ENCODE measurements at places on chromosomes 6 and 20.

- peak; percentile 41 for DNase-seq
Observed at GRCh38 chr20:45987108-45987780, 15.2 kb upstream of the ZNF335 start.

- no peak for DNase-seq
Observed at GRCh38 chr6:52022675-52023074, 64.7 kb downstream of the PKHD1 start.

DNA sequence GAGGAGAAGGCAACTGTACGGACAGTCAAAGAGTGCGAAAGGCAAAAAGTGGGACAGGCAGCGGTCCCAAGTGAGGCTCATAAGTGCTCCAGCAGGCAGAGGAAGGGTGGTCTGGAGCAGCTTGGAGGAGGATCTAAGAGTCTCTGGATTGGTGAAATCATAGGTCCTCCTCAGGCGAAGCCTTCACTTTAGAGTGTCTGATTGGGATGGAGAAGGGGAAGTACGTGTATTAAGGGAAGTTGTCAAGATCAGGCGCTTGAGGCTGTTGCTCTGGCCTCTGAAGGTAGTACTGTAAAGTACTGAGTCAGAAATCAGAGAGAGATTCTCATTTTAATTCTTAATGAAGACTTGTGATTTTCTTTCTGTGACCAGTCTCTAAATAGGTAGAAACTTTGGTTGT lies 185.6 kb downstream of the KIF16B start:
- no peak for DNase-seq

DNA sequence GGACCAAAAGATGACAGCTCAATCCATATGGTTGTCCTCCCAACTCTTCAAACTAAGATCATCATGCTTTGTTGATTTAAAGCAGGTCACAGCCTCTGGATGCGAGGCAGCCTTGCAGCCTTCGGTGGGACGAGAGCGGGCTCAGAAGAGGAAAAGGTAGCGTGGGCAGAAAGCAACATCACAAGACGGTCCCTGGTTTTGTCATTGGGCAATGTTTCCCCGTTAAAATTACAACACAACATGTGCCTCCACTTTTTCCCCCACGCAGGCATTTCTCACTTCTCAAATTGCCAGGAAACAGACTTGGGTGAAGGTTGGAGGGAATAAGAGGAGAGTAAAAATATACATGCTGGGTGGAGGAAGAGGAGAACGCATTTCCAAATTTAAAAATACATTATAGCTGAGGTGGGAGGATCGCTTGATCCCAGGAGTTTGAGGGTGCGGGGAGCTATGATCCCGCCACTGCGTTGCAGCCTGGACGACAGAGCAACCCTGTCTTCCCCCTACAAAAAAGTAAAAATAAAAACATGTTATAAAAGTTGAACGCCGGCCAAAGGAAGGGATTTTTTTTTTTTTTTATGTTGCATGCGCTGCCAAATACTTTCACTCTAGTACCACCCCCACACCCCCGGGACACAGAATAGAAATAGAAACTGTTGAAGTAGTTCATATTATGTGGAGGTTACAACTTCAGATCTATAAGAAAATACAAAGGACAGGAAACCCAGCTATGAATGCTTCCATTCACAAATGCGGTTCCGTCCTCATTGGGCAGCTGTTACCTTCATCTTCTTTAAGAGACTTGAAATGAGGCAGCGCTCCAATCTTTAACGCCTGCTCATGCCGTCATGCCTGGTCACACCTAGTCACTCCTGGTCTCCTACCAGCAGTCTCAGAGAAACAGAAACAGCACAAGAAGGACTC lies 13.9 kb upstream of the NAA20 start:
- no peak for DNase-seq

DNA sequence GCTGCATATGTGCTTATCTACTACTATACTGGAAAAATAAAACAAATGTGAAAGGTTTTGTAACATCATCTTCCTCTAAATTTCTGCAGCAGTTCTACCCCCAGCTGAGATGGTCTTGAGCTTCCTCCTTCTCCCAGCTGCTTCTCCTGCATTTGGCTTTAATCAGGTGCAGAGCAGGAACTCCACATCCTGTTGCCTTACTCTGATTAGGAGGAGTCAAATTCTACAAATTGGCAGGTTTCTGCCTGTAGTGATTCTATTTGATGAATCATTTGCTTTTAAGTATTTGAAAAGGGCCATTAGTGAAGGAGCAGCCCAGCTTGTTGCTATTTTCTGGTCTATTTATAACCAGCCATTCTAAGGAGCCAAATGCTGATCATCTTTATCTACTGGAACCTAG lies 224.5 kb downstream of the GMDS start:
- peak; percentile 37 for DNase-seq

- DNase-seq, result no peak
Observed at GRCh38 chr6:125945378-125946141, 11.0 kb upstream of the HINT3 start.

- no peak for DNase-seq
Observed at GRCh38 chr20:62064770-62065673, 659 bp downstream of the TAF4 start.

- no peak for DNase-seq
Observed at GRCh38 chr20:53929974-53930650, 140.3 kb downstream of the BCAS1 start.

- no peak for DNase-seq
Observed at GRCh38 chr6:44624936-44625573, 237.5 kb downstream of the CDC5L start.

DNA sequence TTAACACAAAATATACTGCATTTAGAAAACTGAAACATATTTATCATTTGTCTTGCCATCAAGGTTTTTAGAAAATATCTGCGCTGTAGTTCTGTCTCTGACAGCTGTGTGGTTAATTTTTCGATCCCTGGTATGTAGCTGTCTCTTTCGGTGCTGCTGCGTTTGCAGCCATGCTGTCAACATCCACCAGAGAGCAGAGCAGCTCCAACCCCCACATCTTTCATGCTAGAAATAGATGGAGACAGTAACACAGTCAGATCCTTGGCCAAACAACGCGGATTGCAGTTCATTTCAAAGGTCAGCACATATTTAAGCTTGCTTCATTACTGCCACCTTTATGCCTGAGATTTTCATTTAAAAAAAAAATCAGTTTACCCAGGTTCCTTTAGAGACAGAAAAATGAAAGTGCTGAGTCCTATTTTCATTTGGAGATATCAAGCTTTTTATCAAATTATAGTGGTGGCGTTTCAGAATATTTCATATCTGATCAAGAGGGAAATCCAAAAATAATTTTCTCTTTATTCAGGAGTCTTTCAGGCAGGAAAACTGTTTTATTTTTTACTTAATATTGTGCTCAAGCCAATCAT lies 157.7 kb upstream of the MMS22L start:
- DNase-seq, result peak; percentile 68

GRCh38 chr6:157227202-157228166 lies 95.8 kb downstream of the TMEM242 start:
- DNase-seq, result peak; percentile 60

Data from SHP77 treated with DMSO at 0.1 percent for 48 hours (cell line).